ENCODE measurements at places on chromosomes 7 and 10.

DNA sequence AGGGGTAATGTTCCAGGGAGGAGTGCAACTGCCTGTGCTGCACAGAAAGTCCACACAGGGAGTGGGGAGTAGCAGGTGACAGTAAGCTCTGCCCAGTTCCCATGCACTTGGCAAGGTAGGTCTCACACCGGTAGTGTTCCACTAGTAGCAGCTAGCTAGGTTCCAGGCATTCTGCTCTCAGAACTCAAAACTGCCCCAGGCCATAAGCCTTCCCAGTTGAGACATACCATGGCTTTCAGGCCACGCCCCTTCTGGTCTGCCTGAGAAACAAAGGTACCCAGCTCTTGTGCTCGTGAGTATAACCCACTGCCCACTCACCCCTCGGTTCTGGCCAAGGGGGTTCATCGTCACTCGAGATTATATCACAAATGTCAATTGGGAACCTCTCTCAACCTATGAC is 12.6 kb downstream of the CASP7 start:
- no peak for DNase-seq

- no peak for DNase-seq
Measured at GRCh38 chr10:30510932-30511700, 77.1 kb downstream of the MAP3K8 start.

- no peak for DNase-seq
Measured at GRCh38 chr10:8283166-8283905, 228.8 kb downstream of the GATA3 start.

GRCh38 chr10:80468002-80468401 is 13.9 kb downstream of the TSPAN14 start:
- no peak for DNase-seq

GRCh38 chr10:77801474-77802161 is 124.9 kb downstream of the DLG5 start:
- no peak for DNase-seq

DNA sequence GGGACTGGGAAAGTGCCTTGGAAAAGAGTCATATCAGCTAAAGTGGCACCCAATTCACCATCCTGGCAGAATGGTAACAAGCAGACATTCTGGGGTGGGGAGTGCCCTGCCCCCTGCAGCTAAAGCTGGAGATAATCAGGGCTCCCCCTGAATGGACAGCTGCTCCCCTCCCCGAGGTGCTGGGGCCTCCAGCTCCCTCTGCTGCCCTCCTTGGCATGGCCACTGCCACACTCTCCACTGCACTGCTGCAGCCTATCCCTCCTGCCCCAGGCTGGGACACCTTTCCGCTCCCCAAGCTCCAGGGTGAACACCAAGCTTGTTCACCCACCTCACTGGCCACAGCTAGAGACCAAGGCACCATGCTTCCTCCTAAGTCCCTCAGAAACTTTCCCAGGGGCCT is 9.8 kb upstream of the PARD3 start:
- DNase-seq: no peak

- no peak for DNase-seq
Measured at GRCh38 chr10:84179059-84179710, 5.6 kb downstream of the GPR15LG start.

- no peak for DNase-seq
Measured at GRCh38 chr10:68208424-68209042, 23.4 kb downstream of the ATOH7 start.

- DNase-seq: no peak
Measured at GRCh38 chr7:101687791-101688182, 58.7 kb upstream of the MYL10 start.

DNA sequence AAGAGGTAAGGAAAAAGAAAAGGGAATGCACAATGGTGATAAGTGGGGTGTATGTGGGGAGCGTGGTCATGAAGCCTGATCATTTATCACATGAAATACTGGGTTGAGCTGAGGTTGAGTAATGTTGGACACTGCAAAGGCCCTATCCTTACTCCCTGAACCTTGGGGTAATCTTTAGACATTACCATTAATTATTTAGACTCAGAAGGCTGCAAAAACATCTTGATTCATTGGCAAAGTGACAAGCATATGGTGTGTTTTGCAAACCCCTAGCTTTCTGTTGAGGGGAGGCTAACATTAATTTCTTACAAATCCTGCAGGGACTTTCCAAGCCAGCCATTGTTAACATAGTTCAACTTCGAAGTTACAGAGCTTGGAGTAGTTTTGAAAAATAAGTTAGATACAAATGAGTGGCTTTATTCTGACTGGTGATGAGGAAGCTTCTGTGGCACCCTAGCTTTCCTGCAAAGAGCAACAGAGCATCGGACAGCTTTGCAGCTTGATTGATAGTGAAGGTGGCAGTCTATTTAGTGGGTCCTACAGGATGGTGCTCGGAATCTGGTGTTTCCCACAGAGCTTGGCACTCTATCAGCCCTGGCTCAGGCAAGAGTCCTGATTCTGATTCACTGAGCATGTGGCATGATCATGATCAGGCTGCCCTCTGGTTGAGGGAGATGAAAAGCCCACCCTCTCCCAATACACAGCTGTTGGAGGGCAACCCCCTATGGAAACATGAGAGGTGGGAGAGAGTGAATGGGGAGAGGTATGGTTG is 153.7 kb upstream of the NPVF start:
- DNase-seq: no peak

- no peak for DNase-seq
Measured at GRCh38 chr10:49185213-49185612, 3.0 kb downstream of the TMEM273 start.

GRCh38 chr10:118867768-118868167 is 113.0 kb upstream of the CACUL1 start:
- DNase-seq: no peak

DNA sequence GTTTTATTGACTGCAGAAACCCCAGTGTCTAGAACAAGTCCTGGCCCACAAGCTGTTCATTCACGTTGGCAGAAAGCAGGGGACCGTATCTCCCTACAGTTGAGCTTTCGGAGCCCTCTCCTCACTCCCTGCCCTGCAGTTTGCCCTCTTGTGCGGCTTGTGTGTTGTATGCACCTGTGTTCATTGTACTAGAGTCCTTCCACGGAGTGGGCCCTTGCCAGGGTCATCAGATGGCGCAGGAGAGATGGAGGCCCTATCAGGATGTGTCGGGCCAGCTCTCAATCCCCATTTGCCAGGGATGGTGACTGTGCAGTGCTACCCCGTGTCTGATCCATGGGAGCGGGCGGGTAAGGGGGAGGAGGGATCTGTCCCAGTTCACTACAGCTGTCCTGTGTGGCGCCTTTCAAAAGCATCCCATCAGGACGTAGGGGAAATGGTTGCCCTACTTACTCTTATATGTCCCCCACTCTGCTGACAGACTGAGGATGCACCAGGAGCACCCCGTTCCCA is 77.4 kb upstream of the PRR15 start:
- DNase-seq: no peak

- no peak for DNase-seq
Measured at GRCh38 chr7:127896659-127897058, 134.6 kb downstream of the LRRC4 start.

- no peak for DNase-seq
Measured at GRCh38 chr7:158955932-158956804, 99.8 kb downstream of the DYNC2I1 start.
